ENCODE measurements at places on chromosomes 3 and 15. TPM values are rescaled to one million over a fixed set of nuclear protein-coding genes. Genes with fewer than 3 reads are reported as not detected.

Gene P2RY13
- total RNA-seq: under 0.01 TPM

Gene ALDH1A3
- 73.7 TPM for total RNA-seq

Gene IL12A
- total RNA-seq: 72.5 TPM

- no peak overlapping the region for H3K27ac ChIP-seq
- no peak for DNase-seq
- H3K27me3 ChIP-seq: no peaks in the 10 kb centered on the region
Measured at GRCh38 chr15:53160092-53160704, 370.1 kb upstream of the ONECUT1 start.

Measured in fibroblast of lung (primary cell).